ENCODE measurements at places on chromosomes 3 and 15.

DNA sequence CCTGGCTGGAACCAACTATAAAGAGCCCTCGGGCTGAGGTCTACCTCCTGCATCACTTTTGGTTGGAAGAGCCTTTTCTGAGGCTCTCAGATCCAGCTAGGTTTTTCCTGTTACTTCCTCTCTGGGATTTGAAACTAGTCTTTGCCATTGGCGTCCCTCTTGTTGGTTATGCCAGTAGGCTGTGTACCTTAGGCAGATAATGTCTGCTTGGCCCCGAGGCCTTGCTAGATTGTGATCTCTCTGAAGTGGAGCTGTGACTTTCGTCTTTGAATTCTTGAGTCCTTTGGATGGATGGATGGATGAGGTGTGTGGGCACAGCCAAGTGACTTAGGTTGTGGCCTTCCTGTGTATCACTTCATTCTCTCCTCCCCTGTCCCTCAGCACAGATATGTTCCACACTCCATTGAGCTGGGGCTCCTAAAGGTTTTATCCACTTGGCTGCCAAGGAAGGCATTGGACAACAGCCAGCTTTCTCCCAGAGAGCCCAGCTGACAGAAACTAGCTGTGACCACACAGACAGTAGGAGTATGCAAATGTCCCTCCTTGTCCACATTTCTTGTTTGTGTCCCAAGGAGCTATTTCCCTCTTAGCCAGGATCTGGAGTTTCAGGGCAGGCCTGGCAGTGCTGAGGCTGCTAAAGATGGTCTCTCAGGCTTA, 7.9 kb upstream of the DNAJC17 start:
- DNase-seq = no peak

DNA sequence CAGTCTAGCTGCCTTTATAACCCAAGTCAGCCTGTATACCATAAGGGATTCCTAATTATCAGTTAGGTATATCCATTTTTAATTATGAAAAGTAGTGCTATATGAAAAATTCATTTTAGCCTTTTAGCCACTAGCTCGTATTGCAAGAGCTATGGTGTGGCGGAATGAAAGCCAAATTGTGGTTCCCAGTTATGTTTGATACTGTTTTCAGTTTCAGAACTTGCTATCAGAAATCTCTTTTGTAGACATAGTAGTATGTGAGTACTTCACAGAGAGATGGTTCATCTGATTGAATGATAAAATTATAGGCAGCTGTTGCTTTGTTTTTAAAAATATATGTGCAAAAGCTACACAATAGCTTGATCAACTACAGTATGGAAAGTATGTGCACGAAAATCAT, 134.6 kb downstream of the SLC25A26 start:
- DNase-seq = no peak

DNA sequence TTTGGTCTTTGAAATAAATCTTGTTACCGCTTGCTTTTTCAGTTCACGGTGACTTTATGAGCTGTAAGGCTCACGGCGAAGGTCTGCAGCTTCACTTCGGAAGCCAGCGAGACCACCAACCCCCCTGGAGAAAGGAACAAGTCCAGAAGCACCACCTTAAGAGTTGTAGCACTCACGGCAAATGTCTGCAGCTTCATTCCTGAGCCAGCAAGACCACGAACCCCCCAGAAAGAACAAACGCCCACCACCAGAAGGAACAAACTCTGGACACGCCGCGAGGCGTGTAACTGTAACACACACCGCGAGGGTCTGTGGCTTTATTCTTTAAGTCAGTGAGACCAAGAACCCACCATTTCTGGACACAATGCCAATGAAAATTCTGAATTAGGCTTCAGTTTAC, 28.8 kb downstream of the GOLGA6A start:
- DNase-seq = no peak

- no peak for DNase-seq
Measured at GRCh38 chr3:154060238-154061000, 60.8 kb upstream of the ARHGEF26 start.

DNA sequence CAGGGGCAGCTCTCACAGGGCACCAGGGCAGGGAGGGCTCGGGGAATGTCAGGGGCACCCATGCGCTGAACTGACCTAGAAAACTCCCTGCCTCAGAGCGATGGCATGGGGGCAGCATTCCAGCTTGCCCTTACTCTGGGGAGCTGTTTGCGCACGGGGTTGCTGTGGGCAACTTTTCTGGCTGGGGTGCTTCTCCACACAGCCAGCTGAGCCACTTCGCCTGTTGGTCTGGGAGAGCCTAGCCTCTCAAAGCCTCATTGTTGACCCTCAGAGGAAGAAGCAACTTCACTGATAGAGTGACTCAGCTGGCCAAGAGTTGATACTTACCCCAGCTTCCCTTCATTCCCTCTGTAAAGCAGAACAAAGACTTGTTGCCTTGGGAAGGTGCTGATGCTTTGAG, 42.6 kb upstream of the MRPS22 start:
- no peak for DNase-seq

DNA sequence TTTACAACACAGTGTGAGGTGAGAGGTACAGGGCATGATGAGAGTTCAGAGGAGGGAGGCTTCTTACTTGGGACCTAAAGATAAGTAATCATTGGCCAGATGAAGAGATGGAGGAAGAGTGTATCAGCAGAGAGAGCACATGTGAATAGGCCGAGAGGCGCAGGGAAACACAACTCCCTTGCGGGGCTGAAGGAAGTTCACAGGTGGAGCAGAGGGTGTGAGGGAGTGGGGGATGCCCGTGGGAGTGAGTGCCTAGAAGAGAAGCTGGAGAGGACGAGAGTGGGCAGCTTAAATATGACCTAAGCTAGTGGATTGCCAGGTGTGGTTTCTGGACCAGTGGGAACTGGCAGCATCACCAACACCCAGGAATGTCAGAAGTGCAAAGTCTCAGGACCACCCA, 98.2 kb upstream of the TBC1D5 start:
- no peak for DNase-seq

DNA sequence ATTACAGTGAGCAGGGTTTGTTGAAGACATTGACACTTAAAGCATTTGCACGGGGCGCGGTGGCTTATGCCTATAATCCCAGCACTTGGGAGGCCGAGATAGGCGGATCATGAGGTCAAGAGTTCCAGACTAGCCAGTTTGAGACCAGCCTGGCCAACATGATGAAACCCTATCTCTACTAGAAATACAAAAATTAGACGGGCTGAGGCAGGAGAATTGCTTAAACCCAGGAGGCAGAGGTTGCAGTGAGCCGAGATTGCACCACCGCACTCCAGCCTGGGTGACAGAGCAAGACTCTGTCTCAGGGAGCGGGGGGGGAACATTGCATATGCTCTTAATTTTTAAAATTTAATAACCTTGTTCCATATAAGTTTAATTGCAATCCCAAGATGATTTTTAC, 11.9 kb downstream of the STT3B start:
- no peak for DNase-seq

DNA sequence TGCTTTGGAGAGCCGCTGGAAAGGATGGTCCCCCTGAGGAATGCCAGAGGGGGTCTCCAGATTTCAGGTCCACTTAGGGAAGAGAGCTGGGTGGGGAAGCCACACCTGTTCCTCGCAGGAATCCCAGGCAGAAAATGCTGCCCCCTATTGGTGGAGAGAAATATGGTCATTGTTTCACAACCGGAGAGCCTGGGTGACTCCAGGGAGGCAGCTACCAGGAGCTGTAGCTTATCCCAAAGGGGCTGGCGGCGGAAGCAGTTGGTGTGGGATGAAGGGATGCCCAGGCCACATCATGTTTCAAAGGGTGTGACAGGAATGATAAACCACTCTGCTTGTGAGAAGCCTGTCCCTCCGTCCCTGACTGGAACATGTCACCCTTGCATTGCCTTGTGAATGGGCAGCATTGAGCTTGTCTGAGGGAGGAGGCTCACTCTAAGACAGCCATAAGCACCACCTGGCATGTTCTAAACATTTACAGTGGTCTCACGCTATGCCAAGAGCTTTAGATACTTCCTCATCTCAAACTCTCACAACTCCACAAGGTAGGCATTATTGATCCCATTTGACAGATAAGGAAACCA, 34.5 kb downstream of the POMGNT2 start:
- DNase-seq = no peak

GRCh38 chr15:89964232-89964954, 36.7 kb upstream of the ZNF710 start:
- DNase-seq = no peak

GRCh38 chr3:185726254-185726967, 98.4 kb downstream of the IGF2BP2 start:
- DNase-seq = no peak

- DNase-seq = no peak
Measured at GRCh38 chr3:61199843-61200242, 51.4 kb downstream of the FHIT start.

- no peak for DNase-seq
Measured at GRCh38 chr15:99729327-99729726, 3.9 kb downstream of the LYSMD4 start.

DNA sequence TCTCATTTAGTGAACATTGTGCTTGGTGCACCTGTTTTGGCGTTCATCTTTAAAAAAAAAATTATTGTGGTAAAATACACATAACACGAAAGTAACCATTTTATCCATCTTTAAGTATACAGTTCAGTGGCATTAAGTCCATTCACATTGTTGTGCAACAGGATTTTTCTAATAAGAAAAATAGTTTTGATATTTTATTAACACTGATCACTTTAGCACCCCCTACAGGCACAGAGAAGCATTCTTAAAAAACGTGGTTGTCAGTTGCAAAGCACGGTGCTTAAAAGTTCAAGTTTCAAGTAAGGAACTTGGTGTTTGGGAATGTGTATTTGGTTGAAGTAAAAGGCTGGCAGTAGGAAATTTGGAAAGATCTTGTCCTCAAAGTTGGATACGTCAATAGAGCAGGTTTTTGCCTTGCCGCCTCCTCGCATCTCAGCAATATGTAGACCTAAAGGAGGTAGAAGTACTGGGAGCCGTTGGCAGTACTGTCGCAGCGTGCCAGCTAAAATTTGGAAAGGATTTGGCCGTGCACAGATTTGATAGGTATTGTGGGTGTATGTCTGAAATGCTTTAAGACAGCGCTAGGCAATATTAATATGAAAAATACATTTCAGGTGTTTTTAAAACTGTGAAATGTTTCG, 110.4 kb downstream of the LRRC28 start:
- no peak for DNase-seq

DNA sequence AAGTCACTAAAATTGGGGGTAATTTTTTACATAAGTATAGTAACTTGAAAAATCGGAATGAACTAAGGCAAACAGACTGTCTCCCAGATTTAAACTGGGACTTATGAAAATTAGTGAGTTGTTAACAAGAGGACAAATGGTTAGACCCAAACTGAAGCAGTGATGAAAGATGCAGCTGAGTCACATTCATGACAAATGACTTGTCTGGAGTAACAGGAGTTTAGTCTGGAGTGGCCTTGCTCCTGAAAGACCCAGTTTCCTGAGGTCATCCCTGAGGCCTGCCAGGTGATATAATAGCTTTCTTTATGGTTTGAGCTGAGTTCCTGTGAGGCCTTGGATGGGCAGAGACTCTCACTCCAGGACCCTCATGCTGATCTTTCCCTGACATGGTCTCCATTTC, 9.6 kb upstream of the CTDSPL start:
- DNase-seq = no peak

DNA sequence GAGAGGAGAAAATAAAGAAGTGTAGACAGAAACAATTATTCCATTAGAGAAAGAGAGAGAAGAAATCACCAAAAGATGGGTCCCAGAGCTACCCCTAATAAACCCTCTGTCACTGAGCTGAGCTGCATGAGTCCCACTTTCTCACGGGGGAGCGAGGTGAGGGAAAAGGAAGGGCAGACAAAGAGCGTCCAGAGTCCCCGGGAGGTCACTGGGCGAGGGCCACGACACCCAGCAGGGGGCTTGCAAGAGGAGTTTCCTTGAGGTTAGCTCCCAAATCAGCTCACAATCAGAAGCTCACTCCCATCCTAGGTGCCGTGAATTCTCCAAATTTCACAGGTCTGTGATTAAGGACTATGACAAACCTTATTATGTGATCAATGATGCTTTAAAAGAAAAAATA, 62.3 kb downstream of the XXYLT1 start:
- no peak for DNase-seq

GRCh38 chr3:10405816-10406215, 84.9 kb upstream of the SEC13 start:
- DNase-seq = no peak

DNA sequence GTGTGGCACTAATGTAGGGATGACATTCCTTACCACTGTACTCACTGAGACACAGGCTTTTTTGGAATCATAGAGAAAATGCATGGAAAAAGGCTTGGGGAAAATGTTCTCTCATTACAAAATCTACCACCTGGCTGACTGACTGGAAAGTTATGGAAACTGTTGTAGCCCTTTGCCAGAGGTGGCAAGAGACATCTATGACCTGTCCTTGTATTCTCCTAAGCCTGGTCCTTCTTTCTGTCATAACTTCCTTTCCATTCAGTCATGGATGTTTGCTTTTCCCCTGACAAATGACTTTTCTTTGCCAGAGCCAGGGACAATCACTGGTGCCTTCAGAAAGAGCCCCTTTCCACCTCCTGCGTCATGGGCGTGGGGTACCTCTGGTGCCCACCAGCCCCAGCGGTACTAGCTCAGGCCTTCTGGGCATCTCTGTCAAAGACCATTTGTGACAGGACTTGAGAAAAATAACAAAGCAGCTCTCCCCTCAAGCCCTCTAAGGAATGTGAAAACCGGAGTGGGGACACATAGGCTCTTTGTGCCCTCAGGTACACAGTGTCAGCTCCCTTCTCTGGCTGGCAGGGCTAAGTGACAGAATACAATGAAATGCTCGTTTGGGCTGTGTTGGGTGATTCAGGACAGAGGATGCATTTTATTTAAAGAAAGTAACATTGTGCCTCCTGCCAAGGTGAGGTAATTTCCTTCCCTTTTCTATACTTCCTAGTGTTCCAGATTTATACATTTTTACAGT, 381.1 kb upstream of the RASGRP1 start:
- DNase-seq = no peak

DNA sequence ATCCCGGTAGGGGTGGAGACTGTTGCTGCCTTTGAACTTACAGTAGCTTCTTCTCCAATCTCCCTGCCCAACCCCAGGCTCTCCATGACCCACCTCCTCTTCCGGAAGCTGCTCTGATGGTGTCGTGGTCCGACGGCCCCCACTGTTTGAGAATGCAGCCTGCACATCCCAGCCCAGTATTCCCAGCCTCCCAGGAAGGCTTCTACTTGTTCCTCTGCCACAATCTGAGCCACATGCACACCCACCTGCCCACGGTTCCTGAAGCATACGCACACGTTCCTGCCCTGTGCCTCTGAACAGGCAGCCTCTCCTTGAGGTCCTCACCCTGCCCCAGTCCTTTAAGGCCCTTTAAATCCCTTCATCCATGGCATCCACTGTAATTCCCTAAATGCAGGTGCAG, 57.4 kb downstream of the ABTB1 start:
- no peak for DNase-seq

GRCh38 chr3:52983336-52983807, 62.5 kb downstream of the SFMBT1 start:
- DNase-seq = peak; percentile 19

GRCh38 chr3:195153653-195154052, 117.3 kb downstream of the XXYLT1 start:
- DNase-seq = no peak

GRCh38 chr15:77282333-77282732, 137.6 kb downstream of the PEAK1 start:
- no peak for DNase-seq

- no peak for DNase-seq
Measured at GRCh38 chr3:174377096-174377495, 482.0 kb upstream of the NAALADL2 start.
